ENCODE measurements at places on chromosomes 5 and 9.

GRCh38 chr5:119319401-119319800, 36.4 kb upstream of the TNFAIP8 start:
- no peak for DNase-seq

GRCh38 chr9:129702589-129703520, 37.4 kb downstream of the PRRX2 start:
- no peak for DNase-seq

- DNase-seq: no peak
Observed at GRCh38 chr9:69744688-69745380, 15.0 kb downstream of the PTAR1 start.

GRCh38 chr9:121738968-121739367, 87.5 kb downstream of the DAB2IP start:
- no peak for DNase-seq

GRCh38 chr5:117488976-117489500, 914.4 kb upstream of the SEMA6A start:
- DNase-seq: no peak

GRCh38 chr5:133298447-133298846, 246.6 kb downstream of the HSPA4 start:
- DNase-seq: no peak

DNA sequence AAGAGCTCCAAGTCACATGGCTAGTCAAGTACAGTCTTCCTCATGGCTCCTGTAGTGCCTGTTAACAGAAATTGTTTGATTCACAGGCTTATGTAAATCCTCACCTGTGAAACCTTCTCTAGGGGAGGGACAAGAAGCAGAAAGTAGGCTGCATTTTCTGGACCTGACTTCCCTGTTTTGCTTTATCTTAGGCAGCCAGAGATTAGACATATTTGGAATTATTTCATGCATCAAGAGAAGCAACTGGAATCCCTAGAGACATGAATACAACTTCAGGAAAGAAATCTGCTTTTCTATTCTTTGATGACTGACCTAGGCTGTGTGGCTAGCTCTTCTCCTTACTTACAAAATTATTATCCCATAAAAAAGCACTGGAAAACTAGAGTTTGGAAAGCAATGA, 52.3 kb downstream of the CAST start:
- DNase-seq: no peak

DNA sequence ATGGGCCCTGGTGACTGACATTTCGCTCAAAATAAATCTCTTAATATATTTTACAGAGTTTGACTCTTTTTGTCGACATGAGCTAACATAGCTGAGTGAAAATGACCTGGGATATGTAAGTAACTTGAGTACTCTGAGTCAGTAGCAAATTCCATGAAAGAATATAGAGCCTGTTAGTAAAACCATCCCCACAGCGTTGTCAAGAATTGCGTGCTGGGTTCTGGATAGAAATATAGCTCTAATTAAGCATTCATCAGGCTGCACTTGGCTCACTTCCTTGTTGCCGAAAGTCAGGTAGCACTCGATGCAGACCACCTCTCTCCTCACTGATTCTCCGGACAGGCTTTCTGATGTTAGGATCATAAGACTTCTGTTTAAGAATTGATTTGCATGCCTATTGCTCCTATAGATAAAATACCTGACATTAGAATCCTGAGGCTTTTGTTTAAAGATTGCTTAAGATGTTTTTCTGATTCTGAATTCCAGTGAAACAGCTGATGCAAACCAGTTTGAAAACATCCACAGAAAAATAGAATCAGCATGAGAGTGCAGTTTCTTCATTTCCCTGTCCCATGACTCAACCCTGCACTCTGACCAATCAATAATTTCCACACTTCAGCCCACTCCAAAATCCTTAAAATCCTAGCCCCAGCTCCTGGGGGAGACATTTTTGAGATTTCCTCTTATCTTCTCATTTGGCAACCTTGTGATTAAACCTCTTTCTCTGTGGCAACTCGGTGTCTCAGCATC, 310.6 kb downstream of the DIRAS2 start:
- no peak for DNase-seq

GRCh38 chr5:133431326-133431865, 180.9 kb downstream of the FSTL4 start:
- DNase-seq: no peak

GRCh38 chr5:173834071-173834771, 53.9 kb upstream of the CPEB4 start:
- DNase-seq: no peak

DNA sequence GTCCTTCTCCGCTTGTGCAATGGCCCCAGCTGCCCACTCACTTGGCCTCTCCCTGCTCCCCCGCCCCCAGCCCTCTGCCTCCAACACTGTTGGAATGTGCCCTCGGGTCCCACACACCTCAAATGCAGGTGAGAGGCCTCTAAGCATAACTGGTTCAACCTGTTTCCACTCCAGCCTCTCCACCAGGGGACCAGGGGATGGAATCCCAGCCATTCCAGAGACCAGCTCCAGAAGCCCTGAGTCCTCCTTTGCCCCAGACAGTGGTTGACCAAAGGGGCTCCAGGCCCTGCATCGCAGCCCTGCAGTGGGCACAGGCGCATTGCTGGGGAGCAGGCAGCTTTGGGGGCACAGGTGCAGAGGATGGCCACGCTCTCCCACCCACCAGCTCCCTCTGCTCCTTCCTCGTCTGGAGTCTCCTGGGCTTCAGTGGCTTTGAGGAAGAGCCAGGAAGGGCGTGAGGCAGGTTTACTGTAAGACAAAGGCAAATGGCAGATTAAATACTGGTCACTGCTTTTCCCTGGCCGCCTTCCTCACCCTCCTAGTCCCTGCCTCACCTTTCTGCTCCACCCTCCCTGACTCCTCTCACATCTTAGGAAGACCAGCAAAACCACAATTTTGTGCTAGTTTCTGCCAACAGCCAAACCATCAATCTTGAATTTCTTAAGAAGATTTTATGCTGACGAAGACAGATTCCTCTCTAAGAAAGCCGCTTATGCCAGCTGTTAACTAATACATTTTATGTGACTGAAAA, 29.1 kb upstream of the IRX2 start:
- no peak for DNase-seq

DNA sequence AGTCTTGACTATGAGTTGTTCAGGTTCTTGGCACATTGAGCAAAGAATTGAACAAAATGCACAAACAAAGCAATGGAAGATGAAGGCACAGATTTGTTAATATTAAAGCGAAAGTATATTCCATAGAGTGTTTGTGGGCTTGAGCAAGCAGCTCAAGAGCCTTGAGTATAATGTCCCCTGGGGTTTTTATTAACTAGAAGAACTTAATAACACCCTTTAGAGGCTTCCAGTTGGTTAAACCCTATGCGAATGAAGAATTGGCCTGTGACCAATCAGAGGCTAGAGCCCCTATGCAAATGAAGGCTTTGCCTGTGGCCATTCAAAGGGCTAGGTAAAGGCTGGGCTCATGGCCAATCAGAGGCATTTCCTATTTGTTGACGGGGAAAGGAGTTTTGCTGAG, 135.3 kb upstream of the IL12B start:
- no peak for DNase-seq
